ENCODE measurements at places on chromosomes 7 and 10.

DNA sequence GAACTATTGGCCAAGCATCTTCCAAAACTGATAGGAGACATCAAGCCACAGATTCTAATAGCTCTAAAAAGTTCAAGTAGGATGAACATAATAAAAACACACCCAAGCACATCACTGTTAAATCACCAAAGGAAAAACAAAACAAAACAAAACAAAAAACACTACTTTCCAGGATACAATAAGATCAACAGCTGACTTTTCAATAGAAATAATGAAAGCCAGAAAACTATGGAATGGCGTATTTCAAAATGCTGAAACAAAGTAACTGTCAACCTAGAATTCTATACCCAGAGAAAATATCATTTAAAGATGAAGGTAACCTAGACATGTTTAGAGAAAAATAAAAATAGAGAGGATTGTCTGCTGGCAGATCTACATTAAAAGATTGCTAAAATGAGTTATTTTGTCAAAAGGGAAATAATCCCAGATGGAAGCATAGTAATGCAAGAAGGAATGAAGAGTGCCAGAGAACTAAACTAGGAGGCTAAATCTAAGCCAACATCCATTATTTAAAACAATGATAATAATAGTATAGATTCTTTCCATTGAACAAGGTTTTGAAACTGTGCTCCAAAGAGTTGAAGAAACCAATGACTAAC lies 13.9 kb downstream of the TUBAL3 start:
- DNase-seq, result no peak

- no peak for DNase-seq
These were observed 4.4 kb upstream of the SEMA3C start for GRCh38 chr7:80923211-80923612.

DNA sequence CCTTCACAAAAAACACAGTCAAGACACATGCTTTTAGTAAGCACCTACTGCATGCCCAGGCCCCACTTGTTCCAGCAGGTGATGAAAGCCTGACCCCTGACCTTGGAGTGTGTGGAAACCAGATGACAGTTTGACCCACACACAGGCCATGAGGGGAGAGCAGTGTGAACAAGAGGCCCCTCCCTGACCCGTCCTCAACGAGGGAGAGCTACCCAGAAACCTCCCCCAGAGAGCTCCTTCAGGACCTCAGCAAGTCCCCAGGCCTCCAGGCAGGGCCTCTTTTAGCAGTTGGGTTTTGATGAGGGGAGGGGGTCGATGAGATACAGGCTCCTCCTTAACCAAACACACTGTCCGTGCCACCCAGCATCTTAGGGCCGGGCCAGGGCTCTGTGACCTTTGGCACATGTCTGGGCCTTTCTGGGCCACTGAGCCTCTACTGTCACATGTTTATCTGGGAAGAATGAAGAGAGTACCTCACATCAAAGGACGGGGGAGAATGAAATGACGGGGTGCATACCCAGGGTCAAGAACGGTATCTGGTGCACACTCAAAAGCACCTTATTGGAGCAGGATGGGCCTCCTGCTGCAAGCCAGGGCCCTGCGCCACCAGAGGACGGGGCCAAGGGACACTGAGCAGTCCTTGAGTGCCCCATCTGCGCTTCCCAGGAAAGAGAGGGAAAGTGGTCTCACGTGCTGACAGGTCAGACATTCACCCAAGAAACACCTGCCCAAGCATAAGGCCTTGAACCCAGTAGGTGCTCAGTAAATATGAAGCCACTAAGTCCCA lies 202.6 kb upstream of the ZMIZ1 start:
- DNase-seq, result no peak

GRCh38 chr7:66638309-66639099 lies 9.8 kb downstream of the KCTD7 start:
- no peak for DNase-seq

- peak; percentile 88 for DNase-seq
These were observed 208.4 kb downstream of the TPST1 start for GRCh38 chr7:66413379-66414114.

DNA sequence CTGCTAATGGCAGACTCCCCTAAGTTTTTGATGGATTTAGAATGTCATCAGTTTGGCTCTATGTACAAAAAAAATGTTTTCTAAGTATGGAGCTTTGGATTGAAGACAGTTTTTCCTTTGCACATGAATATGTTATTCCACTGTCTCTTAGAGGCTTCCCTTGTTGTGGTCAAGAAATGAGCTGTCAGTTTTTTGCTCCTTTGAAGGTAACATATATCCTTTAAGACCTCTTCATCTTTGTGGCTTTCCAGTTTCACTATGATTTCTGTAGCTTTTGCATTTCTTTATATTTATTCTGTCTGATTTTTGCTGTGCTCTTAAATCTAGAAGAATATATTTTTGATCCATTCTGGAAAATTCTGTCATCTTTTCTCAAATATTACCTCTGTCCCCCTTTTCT lies 15.8 kb upstream of the ODAD2 start:
- DNase-seq, result no peak

DNA sequence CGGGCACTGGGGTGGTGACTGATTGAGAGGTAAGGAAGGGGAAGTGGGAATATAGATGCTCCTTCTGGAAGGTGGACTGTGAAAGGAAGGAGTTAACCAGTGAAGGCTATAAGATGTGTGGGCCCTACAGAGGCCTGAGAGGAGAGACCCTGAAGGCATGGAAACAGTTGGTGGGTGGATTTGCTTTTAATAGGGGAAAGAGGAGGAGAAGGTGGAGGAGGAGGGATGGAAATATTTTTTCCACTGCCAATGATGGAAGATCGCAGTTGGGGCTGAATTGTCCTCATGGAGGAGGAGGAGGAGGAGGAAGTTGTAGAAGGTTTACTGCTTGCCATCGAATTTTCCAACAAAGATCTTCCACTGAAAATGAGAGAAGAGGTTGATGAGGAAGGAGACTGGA lies 80.3 kb downstream of the KIAA1217 start:
- DNase-seq, result no peak

- DNase-seq, result no peak
These were observed 66.1 kb downstream of the AGK start for GRCh38 chr7:141617280-141617679.

DNA sequence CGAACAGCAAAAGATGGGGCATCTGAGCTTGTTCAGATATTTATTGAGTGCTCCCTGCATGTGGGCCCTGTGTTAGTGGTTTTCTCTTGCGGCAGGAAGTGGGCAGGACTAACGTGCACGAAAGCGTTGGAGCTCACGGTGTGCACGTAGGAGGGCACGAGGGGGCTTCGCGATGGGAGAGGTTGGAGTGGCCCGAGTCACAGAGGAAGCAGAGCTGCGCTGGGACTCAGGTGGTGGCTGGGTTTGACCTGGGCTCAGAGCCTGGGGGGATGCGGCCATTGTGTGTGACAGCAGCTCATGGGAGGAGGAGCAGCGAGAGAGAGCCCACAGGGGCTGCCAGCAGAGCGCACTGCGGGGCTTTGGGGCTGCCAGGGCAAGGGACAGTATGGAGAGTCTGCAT lies 7.7 kb downstream of the ZSCAN25 start:
- no peak for DNase-seq

DNA sequence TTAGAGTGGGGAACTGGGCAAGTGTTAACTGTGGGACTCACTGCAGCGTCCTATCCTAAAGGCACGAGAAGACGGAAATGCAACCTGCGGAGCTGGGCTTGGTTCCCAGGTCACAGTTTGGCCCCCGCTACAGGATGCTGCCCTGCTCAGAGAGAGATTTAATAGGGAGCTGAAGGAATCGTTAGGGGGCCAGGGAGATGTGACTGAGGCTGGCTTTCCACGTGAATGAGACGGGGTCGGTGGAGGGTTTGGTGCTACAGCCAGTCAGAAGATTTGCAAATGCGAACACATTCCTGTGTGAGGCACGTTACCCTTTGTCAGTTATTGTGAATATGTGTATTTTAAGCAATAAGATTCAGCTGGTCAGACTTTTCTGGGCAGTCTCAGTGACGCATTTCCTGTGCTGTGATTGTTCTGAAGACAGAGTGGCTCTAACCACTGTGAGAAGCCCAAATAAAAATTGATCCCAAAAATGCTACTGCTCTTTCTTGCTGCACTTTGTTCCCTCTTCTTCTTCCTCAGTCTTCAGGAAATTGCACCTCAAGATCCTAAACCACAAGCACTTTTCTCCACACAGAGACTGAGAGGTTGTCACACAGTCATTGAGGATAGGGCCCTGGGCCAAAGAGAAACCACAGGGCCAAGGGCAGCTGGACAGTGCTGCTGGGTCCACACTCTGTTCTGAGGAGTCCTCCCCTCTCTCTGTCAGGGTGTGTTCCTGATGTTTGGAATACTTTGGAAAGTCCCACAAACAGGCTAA lies 21.2 kb downstream of the CYP17A1 start:
- peak; percentile 65 for DNase-seq

DNA sequence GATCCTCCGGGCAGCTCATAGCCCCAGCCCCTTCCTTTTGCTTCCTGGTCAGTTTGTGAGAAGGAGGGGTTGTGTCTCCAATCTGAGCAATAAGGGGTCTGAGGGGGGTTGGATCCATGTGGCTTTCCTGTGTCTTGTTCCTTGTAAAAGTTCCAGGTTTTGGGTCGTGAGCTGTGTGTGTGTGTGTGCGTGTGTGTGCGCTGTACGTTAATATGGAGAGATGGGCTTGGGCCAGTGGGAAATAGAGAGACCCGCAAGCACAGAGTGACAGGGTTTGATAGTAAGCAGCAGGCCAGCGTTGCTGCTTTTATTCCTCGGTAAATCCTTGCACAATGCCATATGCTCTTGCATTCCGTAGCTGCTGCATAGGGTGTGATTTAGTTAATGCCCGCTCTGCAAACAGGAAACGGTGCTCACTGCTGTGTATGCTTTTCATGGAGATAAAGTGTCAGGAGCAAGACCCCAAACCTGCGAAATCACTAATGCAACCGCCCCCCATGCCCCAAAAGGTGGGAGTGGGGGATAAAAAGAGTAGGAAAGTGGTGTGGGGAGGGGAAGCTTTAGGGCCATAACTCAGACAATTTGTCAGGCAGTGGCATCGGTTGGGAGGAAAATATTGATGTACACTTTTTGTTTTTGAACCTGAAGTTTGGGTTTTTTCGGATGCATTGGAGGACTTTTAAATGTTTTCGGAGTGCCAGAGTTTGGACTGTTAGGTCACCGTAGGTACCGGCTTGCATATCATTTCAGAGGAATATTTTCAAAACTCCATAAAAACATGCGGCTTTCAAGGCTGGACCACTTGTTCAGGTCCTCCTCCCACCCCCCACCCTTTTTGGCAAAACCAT lies 108.7 kb downstream of the TCF7L2 start:
- DNase-seq, result no peak
